ENCODE measurements at places on chromosomes 2 and 18.

GRCh38 chr2:222569826-222570225 lies 86.1 kb downstream of the FARSB start:
- DNase-seq: no peak

GRCh38 chr18:10840743-10841142 lies 308.6 kb downstream of the PIEZO2 start:
- no peak for DNase-seq

GRCh38 chr18:76390452-76391035 lies 104.5 kb downstream of the ZNF516 start:
- no peak for DNase-seq

GRCh38 chr2:161131804-161132203 lies 28.4 kb upstream of the TANK start:
- no peak for DNase-seq

DNA sequence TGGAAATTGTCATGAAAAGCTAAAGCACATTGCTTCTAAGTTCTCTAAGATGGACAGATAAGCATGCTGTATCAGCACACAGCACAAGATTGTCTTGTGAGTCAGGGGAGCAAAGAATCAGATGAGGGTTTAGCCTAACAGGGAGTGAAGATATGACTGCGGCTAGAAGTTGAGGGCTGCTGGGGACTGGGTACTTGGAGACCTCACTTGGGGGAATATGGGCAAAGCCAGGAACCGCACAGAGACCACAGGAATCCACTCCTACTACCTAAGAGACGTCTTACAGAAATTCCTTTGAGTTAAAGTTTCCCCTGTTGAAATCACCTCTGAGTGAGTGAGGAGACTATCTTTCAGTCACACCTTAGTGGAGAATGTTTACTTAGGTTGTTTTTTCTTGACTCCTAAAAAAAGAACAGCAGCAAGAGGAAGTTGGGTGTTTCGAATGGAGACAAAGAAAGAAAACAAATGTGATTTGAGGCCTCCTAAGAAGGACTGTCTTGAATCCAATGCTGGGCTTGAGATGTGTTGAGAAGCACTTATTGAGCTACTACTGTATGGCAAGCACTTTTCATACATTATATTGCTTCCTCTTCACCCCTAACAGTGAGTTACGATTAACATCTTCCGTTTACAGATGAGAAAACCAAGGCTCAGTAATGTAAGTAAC lies 100.7 kb downstream of the ANKRD44 start:
- DNase-seq: no peak

DNA sequence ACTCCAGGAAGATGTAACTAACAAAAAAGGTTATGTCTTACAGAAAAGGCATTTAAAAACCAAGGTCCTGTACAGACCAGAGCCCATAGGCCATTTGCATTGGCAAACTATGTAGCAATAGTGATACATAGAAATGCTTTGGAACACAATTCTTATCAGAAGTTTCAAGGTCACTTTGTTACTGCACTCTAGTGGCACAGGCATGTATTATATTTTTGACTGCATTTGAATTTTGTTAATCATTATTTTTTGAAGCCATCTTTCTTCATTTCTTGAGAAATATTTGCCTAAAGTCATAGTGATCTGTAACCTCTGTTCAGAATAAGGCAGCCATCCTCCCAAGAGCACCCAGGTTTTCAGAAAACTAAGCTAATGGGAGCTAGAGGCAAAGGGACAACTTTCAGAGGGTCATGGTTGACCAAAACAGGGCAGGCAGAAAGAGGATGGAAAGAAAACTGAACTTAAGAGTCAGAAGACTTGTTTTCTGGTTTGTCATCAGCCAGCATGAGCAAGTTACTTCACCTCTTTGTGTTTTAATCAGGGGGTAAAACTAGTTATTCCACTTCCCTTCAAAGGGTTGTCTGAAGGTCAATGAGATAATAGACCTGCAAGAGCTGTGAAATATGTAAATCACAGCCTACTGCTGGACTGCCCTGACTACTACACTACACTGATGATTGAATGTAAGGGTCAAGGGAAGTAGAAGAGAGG lies 41.5 kb downstream of the SLC38A11 start:
- peak; percentile 20 for DNase-seq

GRCh38 chr2:68748568-68748967 lies 14.0 kb downstream of the ARHGAP25 start:
- peak; percentile 17 for DNase-seq

DNA sequence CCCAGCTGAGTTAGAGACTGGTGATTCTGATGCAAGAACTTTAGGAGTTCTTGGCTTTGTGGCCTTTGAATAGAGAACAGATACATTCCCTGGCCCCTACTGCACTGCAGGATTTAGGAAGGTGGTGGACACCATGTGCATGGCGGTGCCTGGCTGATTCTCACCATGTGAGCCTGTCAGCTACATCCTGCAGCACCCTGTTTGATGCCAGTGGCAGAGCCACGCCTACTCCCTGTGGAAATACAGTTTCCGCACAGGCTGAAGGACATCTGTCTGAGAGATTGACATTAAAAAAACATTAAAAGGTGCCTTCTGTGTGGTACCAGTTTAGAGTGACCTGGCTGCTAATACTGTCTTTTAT lies 50.0 kb downstream of the KCNE4 start:
- peak; percentile 83 for DNase-seq

- peak; percentile 78 for DNase-seq
Measured at GRCh38 chr2:152846697-152847470, 128.5 kb downstream of the ARL6IP6 start.

GRCh38 chr2:22957446-22957845 lies 427.5 kb upstream of the KLHL29 start:
- DNase-seq: no peak

DNA sequence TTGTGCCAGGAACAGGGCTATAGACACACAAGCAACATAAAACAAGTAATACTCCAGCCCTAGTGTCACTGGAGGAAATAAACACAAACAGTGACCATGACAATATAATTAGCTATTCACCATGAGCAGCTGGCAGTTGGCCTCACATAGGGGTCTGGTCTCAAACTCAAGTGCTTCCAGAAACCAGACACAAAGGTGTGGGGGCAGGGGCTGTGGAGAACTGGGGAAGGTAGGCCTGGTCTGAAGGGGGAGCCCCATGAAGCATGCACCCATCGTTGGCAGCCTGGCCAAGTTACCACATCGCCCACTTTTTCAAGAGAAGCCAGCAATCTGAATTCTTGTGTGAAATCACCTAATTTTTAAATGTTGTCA lies 49.5 kb upstream of the SP3 start:
- peak; percentile 54 for DNase-seq

DNA sequence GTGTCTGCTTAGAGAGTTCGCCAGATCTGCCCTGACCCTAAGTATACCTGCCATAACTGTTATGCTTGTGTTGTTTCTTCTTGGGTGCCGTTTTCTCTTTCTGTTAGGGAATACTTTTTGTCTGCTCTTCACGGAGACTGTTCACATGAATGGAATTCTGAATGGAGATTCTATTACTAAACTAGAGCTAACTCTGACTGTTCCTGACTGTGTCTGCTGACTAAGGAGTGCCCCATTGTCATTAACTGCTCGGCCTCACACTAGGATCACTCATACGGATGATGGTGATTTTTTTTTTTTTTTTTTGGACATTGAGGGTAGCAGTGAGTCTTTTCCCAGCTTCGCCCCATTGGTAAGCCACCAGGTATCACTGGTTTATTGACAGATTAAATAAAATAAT lies 104.8 kb upstream of the SLC8A1 start:
- no peak for DNase-seq

- DNase-seq: no peak
Measured at GRCh38 chr2:46899053-46899452, 16.6 kb downstream of the MCFD2 start.

DNA sequence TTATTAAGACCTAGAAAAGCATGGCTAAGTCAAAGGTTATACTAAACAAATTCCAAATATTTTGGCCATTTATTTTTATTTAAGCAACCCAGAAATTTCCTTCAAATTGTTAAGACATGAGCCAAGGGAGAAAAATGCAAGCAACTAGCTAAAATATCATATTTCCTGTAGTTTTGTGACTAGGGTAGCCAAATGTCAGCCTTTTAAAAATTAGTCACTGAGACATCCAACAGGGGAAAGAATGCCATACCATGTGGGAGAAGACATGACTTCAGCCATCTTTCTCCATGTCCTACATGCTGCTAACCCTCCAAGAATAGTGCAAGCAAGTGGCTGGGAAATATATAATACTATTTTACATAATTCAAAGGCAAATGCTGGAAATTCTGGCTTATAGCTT lies 197.9 kb downstream of the DSEL start:
- DNase-seq: no peak

GRCh38 chr2:176746411-176746810 lies 466.2 kb upstream of the HNRNPA3 start:
- no peak for DNase-seq

DNA sequence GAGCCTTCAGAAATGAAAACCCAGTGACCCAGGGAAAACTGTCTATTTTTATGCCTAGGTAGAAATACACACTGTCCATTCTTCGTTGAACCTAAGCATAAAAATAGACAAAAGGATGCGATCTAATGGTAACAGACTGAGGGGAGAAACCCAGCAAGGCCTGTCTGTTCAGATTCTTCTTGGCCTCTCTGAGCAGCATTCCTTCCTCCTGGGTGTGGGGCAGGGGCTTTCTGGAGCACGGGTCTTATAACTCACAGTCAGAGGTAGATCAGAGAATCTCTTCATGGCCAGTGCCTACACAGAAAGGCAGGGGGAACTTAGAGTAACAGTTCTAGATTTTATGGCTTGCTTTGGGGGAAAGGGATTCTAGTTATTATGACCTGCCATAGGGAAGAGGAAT lies 56.0 kb downstream of the PKDCC start:
- no peak for DNase-seq

DNA sequence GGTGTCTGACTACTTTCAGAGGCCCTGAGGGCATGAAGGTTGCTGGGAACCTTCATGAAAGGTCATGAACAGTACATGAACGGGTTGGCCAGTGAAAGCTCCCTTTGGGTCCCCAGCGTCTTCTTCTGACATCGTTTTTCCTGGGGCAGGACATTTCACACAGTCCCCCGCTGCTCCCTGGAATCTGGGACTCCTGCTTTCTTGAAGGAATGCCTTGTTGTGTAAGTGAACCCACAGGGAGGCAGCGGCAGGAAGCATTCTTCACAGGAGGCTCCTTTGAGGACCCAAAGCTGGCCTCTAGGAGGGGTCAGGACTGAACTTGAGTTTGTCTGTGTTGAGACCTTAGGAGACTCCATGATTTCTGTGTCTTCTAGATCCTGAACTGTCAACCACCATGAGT lies 144.3 kb downstream of the KCNE4 start:
- no peak for DNase-seq

- no peak for DNase-seq
Measured at GRCh38 chr2:172889768-172890430, 154.3 kb downstream of the RAPGEF4 start.

GRCh38 chr2:166229678-166230023 lies 101.8 kb upstream of the SCN1A start:
- DNase-seq: no peak

DNA sequence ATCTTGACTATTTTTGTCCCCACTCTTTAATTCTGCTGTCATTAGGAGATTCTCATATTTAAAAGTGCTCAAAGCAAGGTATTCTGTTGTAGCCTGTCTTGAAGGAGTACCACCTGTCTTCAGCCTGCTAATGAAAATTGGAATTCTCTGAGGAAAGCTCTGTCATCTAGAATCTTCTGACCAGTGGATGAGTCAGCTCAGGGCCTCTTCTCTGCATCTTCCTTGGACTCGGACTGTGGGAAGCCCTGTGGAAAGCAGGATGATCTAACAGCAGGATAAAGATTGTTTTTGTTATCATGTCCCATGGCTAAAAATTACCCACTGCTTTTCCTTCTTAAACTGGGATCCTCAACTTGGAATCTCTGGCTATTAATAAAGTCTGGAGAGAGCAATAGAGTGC lies 18.7 kb upstream of the TMEM200C start:
- DNase-seq: no peak

DNA sequence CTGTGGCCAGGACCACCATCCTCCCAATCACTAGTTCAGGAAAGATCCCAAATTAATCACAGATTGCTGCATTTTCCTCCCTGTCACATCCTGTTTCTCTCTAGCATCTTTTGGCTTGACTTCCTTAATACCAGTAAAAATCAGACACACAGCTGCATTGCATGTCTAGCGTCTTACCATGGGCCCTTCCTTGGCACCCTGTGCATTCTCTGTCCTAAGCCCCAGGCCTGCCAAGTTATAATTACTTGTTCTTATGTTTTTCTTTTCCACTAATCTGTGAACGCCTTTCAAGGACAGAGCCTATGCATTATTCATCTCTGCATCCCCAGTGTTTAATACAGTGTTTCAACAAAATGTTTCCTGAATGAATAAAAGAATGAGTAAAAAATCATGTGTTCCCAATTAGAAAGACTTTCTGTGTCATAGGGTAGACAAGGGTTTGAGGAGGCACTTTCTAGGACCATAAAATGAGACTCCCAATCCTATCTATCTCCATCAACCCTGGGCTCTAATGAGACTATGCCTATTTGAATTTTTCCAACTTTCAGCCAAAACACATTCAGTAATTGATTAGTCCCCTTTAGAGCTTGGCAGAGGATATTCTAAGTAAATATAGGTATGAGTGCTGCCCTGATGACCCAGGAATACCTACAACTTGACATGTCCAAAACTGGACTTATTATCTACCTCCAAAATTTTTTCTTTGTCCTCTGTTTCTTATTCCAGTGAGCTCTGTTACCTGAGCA lies 10.3 kb upstream of the NT5C1B start:
- no peak for DNase-seq

GRCh38 chr18:32610176-32610575 lies 139.5 kb upstream of the GAREM1 start:
- DNase-seq: no peak

DNA sequence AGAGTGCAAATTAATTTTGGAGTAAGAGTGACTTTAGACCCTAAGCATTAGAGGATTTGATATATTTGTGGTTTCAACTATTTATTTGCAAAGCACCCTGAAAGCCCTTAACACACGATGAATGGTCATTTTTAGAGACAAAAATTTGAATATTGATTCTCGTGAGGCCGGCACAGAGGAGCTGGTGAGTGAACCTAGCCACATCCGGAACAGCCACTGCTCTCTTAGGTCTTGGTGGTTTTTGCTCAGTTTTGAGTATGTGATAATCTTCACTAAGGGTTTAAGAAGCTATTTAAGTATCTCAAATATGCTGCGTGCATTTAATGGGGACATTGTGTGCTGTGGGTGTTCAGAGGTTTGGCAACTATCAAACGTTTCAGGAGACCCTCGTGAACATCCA lies 204.8 kb downstream of the TSN start:
- DNase-seq: no peak

- DNase-seq: peak; percentile 17
Measured at GRCh38 chr2:1605102-1606045, 138.9 kb downstream of the PXDN start.

- peak; percentile 40 for DNase-seq
Measured at GRCh38 chr2:30688956-30689401, 118.3 kb downstream of the CAPN13 start.

Data from NCI-H82 (cell line).